ENCODE measurements at places on chromosomes 16 and 17. TPM values are rescaled to one million over a fixed set of nuclear protein-coding genes. Genes with fewer than 3 reads are reported as not detected.

- peak; percentile 59 for DNase-seq
These were observed 19.1 kb downstream of the OSBPL7 start for GRCh38 chr17:47802341-47803022.

Gene RASL10B
- 1.9 TPM for total RNA-seq

DNA sequence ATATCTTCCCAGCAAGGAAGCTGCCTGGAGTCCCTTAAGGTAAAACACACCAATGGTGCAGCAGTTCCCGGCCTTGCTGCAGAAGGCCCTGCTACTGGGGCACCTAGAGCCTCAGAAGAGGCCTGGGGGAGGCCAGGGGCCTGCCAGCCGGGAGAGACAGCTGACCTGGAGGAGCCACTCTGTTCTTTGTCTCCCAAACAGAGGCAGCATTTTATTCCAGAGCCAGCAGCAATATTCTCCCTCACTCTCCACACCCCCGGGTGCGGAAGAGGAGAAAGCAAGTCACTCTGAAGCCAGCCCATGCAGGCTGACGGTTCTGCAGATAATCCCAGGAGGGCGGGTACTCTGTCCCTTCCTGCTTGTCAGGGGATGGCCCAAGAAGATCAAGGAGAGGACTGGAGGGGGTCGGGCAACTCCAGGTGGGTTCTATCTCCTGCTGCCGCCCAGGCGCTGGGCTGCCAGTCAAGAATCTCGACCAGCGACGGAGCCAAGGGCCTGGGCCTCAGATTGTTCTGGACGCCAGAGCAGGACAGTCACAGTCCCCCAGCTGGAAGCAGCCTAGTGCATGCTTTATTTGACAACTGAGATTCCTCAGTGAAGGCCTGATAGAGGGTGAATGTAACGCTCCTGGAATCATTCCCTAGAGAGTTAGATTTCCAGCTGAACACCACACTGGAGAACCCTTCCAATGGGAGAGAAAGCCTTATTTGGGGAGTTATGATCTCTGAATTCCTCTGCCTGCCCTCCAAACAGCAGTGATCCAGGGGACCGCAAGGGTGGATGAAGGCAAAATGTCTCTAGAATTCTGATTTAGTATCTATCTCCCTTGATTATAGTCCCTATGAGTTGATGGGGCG, 1.1 kb upstream of the KIFC3 start:
- peak; percentile 46 for DNase-seq

DNA sequence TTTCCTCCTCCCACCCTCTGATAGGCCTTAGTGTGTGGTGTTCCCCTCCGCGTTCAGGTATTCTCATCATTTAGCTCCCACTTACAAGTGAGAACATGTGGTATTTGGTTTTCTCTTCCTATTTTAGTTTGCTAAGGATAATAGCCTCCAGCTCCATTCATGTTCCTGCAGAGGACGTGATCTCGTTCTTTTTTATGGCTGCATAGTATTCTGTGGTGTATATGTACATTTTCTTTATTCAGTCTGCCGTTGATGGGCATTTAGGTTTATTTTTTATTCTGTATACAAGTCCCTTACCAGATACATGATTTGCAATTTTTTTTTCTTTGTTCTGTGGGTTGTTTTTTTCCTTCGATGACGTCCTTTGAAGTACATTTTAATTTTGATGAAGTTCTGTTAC, 18.8 kb upstream of the CDK5R1 start:
- DNase-seq = no peak

DNA sequence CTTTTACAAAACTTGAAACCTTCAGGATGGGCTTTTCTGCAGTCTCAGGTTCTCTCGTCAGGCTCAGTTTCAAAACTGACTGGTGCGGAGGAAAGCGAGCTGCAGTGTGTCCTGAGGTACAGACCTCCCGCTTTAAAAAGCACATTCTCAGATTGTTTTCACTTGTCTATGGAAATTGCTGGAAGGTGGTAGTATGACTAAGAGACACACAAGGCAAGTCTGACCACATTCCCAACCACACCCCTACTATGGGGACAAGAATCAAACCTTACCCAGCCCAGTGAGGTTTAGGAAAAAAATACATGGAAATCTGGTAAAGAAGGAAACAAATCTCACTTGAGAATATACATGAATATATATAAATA, 18.2 kb downstream of the SRP68 start:
- DNase-seq = no peak

DNA sequence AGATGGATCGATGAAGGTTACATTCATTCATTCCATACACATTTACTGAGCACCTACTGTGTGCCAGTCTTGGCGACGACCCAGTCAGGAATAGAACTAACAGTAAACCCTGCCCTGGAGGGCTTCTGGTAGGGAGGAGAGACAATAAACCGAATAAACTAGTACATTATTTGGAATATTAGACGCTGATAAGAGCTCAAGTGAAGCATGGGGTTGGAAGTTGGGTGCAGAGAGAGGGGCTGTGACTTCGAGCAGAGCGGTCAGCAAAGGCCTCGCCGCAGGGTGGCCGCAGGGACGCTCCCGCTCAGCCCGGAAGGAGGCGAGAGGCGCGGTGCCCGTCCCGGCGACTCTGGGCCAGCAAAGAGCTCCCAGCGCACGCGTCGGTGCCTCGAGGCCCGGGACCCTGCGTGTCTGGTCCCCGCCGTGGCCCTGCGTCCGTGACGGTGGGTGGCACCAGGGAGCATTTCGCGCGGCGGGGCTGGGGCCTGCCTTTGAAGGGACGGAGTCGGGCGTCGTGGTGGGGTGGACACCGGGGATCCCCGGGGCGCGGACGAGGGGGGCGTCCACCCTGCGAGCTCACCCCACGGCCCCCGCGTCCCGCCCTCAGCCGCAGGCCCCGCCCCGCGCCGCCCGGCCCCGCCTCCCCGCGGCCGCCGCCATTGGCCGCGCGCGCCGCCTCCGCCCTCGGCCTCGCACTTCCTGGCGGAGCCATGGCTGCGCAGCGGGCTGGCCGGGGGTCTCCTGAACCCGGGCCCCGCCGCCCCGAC, at the start of gene KLHL36:
Gene KLHL36 (plus strand): TSS at position 684 of the 767 bp plus-strand sequence. CDS start 2,357 bp downstream, outside the sequence.
- DNase-seq = peak; percentile 68

- peak; percentile 47 for DNase-seq
These were observed 41.2 kb downstream of the EMP2 start for GRCh38 chr16:10539236-10539635.

Measured in muscle of leg (tissue), 16 donors.